Prostate gland (tissue), 2 donors: ENCODE measurements at places on chromosomes 12 and 14. TPM values are rescaled to one million over a fixed set of nuclear protein-coding genes. Genes with fewer than 3 reads are reported as not detected.

GRCh38 chr14:24389226-24389848 lies 9.5 kb upstream of the NYNRIN start:
- no peak for DNase-seq
- H3K36me3 ChIP-seq: no peaks in the 10 kb centered on the region
- no peaks in the 10 kb centered on the region for H3K27me3 ChIP-seq
- H3K4me1 ChIP-seq: no peaks in the 10 kb centered on the region
- no peak overlapping the region for H3K27ac ChIP-seq
- H3K4me3 ChIP-seq: no peak overlapping the region

GRCh38 chr14:61690982-61691381 lies 4.3 kb upstream of the HIF1A start:
- no peaks in the 10 kb centered on the region for H3K36me3 ChIP-seq
- DNase-seq: no peak
- no peak overlapping the region for H3K4me3 ChIP-seq
- H3K4me1 ChIP-seq: no peaks in the 10 kb centered on the region
- no peak overlapping the region for H3K27ac ChIP-seq
- H3K27me3 ChIP-seq: no peaks in the 10 kb centered on the region

The RSRC2 gene
- total RNA-seq: 61.9 TPM

DNA sequence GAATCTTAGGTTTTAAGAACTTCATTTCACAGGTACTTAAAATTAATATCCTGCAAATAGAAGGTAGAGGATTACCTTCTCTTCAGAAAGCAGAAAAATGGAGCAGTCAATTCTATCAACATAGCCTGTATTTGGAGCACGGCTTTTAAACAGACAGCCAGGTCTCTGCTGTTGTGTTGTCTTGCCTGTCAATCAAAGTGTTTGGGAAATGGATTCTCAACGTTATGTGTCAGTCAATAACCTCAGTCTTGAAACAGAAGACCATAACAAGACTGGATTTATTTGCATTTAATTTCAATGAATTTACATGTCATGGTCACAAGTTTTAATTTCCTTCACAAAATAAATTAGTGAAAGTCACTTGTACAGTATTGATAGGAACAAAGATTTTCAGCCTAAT lies 51.9 kb upstream of the KRR1 start:
- H3K27ac ChIP-seq: no peak overlapping the region
- DNase-seq: no peak
- no peaks in the 10 kb centered on the region for H3K27me3 ChIP-seq
- H3K4me1 ChIP-seq: no peaks in the 10 kb centered on the region
- no peaks in the 10 kb centered on the region for H3K36me3 ChIP-seq
- no peak overlapping the region for H3K4me3 ChIP-seq

DNA sequence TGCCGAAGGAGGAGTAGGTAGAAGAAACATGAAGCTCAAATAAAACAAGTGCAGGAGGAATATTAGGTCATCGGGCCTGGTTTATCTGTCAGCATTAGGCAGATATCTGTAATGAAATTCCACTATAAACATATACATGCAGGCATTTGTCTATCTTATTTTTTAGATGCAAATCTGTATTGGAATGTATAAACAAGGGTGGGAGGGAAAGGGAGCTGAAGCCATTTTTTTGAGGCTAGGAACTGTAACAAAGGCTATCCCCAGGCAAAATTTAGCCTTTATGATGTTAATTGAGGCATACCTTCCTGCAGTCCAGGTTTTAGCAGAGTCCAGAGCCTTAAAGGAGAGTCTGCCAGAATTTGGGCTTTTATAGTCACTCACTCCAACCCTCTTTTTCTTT lies 72.5 kb downstream of the PHLDA1 start:
- no peaks in the 10 kb centered on the region for H3K27me3 ChIP-seq
- no peak overlapping the region for H3K4me3 ChIP-seq
- no peaks in the 10 kb centered on the region for H3K36me3 ChIP-seq
- DNase-seq: no peak

The CLEC14A gene
- 19.8 TPM for total RNA-seq

DNA sequence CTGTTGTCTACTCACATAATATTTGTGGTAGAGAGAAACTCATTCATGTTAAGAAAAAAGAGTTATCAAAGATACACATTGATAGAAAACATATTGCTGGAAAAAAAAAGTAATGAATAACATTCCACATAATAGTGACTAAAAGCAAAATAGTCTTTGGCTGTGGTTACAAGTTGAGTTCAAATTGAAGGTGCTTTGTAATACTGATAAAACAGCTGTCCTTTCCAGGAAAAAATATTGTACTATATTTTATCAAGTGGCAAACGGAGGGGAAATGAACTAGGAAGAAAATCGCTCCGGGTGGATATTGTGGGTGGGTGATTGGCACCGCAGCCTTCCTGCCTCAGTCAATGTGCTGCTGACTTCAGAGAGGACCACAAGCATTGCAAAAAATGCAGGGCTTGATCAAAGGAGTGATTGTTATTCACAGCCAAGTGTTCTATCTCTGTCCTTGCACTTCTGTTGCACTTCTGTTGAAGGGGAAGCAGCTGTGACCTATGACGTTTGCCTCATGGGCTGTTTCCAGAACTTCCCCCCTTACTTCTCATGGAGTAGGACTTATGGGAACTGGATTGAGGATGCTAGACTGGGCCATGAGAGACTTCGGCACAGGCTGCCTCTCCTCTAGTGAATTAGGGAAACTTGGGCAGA lies 114.4 kb downstream of the VRK1 start:
- DNase-seq: no peak
- no peaks in the 10 kb centered on the region for H3K36me3 ChIP-seq
- no peak overlapping the region for H3K4me3 ChIP-seq
- no peaks in the 10 kb centered on the region for H3K27me3 ChIP-seq

The DTX1 gene
- 21.2 TPM for total RNA-seq

GRCh38 chr12:27922531-27923139 lies 49.9 kb downstream of the PTHLH start:
- no peaks in the 10 kb centered on the region for H3K4me1 ChIP-seq
- peak; percentile 17 for DNase-seq
- H3K36me3 ChIP-seq: no peaks in the 10 kb centered on the region
- H3K27ac ChIP-seq: no peak overlapping the region

The NTS gene
- not detected for total RNA-seq

The NOPCHAP1 gene
- total RNA-seq: 6.5 TPM

- no peaks in the 10 kb centered on the region for H3K27me3 ChIP-seq
- no peak for DNase-seq
- no peaks in the 10 kb centered on the region for H3K36me3 ChIP-seq
These were observed 735.4 kb upstream of the TMEM132C start for GRCh38 chr12:127531542-127531941.

The MMP17 gene
- total RNA-seq: 1.1 TPM
